ENCODE measurements at places on chromosomes 16 and 17. TPM values are rescaled to one million over a fixed set of nuclear protein-coding genes. Genes with fewer than 3 reads are reported as not detected.

ARL5C gene
- polyA plus RNA-seq, result not detected

MYH1 gene
- polyA plus RNA-seq, result not detected

TNFRSF17 gene
- not detected for polyA plus RNA-seq

DNA sequence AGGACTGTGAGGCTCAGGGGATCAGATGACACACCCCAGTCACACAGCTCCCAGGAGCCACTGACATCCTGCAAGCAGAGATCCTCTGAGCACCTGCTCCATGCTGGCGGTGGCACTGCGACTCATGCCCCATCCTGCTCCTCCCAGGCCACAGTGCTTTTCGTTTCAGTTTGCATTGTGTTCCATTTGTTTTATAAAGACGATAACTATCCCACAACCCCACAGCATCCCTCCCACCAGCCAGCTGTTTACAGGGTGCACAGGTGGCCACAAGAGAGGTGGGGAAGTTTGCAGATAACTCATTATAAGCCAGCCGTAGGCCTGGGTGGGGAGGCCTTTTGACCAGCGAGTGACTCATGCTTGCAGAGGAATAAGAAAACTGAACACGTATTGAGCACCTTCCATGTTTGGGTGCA lies 28.2 kb downstream of the BCO1 start:
- peak; percentile 36 for DNase-seq

DNA sequence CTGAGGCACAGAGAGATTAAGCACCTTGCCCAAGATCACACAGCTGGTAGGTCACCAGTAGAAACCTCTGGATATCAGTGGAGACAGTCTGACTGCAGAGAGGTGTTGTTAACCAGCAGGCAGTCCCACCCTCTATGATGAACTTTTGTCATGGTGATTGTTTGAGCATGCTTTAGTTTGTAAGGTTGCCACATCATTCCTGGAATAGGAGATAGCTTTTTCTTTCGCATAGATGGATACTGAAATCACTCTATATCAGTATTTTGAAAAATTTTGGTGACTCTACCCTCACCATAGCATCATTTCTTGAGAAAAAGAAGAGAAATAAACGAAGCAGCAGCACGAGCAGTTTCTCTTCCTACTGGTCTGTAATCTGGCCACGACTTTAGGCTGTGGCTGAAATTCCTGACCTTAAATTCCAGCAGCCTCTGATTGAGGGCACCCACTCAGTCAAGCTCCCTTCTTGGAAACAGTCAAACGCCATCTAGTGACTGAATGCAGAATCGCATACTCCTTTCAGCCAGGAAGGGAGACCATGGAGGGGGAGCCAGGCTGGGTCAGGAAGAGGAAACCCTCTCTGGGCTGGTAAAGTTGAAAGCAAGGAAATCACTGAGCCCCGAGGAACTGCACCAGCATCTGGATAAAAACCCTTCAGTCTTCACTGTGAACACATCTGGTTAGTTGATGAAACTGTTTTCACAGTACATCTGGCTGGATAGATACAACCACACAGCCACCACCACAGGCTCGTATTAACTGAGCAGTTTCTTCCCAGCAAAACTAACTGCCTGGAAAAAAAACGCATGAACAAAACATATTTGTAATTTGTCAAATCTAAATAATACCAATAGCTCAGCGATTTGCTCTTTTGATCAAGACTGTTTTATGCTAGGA lies 108.5 kb upstream of the XYLT1 start:
- peak; percentile 83 for DNase-seq

DNA sequence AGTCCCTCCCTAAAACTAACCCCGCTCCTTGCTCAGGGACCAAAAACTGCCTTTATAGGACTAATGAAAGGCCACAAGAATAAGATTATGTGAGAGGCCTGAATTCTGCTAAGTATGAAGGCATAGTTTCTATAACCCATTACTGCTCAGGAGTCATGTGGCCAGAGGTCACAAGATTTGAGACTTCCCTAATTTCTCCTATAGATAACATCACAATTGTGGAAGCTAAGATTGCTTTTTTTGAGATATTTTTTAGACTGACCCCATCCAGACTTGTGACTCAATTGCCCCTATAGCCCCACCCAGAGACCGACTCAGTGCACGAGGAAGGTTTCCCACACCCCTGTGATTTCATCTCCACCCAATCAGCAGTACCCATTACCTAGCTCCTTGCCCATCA lies 504.1 kb upstream of the GOT2 start:
- no peak for DNase-seq

DNA sequence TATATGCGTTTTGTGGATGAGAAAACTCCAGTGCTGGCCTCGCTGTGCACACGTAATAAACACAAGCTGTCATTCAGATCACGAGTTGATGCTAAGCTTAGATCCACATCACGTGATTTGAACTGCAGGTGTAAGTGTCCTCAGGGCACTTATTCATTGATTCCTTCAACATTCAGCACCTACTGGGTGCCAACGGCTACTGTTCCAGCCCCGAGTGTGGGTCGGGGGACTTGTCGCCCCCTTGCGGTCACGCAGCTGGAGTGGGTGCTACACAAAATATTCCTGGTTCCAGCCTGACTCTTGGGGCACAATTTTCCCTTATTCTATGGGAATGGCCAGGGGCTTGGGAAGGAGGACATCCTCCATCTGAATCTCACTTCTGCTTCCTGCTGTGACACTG lies 29.9 kb upstream of the GINS2 start:
- DNase-seq, result no peak

DNA sequence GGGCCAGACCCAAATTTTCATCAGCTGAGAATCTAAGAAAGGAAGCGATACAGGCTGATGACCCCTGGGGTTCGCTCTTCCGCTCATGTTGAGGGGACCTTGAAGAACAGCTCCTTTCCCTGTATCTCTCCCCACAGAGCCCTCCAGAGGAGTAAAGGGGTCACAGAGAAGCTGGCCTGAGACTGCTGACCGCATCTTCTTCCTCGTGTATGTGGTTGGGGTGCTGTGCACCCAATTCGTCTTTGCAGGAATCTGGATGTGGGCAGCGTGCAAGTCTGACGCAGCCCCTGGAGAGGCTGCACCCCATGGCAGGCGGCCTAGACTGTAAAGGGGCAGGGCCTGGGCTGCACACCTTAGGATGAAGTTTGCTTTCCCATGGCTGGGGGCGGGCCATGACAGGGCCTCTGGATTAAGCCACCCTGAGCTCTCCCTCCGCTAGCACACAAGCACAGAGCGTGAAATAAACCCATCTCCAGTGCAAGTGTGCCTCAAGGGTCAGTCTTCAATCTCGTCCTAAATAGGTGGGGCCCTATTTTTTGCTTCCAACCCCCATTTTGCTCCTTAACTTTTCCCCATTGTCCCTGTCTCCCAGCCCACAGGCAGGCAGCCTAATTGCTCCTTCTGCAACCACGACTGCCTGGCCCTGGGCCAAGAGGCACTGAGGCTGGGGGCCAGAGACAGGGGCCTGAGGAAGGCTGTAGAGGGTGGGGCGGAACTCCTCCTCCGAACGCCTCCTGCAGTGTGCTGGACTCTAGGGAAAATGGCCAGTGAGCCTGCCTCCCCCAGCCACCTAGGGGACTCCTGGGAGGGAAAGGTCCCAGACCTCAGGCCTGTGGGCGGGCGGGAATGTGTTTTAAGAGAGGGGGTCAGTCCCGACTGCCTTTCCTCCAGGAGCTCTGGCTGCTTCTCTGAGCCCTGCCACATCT lies 3.6 kb downstream of the ZACN start:
- DNase-seq, result no peak
